ENCODE measurements at places on chromosomes 12 and 14.
A peak's percentile ranks its signal among the peaks of the same experiment; 100 is the strongest.

- H3K4me1 ChIP-seq = no peaks in the 10 kb centered on the region
- no peaks in the 10 kb centered on the region for H3K36me3 ChIP-seq
- H3K4me3 ChIP-seq = no peak overlapping the region
- no peaks in the 10 kb centered on the region for H3K27me3 ChIP-seq
- no peak overlapping the region for H3K27ac ChIP-seq
These were observed 87.2 kb downstream of the TSPAN8 start for GRCh38 chr12:71070416-71071128.

GRCh38 chr14:68719634-68720384 lies 73.1 kb downstream of the ZFP36L1 start:
- H3K27ac ChIP-seq = no peak overlapping the region
- H3K36me3 ChIP-seq = no peaks in the 10 kb centered on the region
- H3K4me3 ChIP-seq = no peak overlapping the region
- H3K4me1 ChIP-seq = peaks cover 9% of the 10 kb centered on the region
- H3K27me3 ChIP-seq = no peaks in the 10 kb centered on the region

GRCh38 chr14:68938271-68939150 lies 40.6 kb downstream of the ACTN1 start:
- H3K27ac ChIP-seq = peak overlapping the region; percentile 22
- no peaks in the 10 kb centered on the region for H3K36me3 ChIP-seq
- no peaks in the 10 kb centered on the region for H3K27me3 ChIP-seq
- DNase-seq = no peak
- no peak overlapping the region for H3K4me3 ChIP-seq

DNA sequence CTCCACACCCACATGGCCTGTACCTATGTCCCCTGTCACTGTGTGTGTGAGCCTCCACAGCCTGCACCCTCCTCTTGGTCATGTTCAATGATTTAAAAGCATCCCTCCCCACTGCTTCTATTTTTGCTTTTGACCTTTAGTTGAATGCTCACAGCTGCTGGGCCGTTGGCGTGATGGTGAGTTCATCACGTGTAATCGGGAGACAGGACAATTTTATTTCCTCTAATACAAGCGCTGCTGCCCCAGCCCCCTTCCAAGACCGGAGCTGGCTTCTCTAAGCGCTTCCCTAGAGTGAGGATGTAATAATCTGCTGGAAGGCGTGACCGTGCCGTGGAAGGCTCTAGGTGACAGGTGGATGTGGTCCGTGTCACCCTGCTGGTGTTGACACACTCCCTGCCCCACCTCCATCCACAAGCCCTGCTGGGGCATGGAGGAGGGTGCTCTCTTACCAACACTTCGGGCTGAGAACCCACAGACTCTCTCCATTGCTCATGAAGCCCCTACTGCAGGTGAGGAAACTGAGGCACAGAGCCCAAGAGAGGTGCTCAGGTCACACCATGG lies 25.4 kb downstream of the CCDC85C start:
- no peak for DNase-seq
- H3K36me3 ChIP-seq = no peaks in the 10 kb centered on the region
- H3K4me3 ChIP-seq = no peak overlapping the region
- H3K27me3 ChIP-seq = no peaks in the 10 kb centered on the region
- peaks cover 7% of the 10 kb centered on the region for H3K4me1 ChIP-seq
- H3K27ac ChIP-seq = peak overlapping the region; percentile 33

DNA sequence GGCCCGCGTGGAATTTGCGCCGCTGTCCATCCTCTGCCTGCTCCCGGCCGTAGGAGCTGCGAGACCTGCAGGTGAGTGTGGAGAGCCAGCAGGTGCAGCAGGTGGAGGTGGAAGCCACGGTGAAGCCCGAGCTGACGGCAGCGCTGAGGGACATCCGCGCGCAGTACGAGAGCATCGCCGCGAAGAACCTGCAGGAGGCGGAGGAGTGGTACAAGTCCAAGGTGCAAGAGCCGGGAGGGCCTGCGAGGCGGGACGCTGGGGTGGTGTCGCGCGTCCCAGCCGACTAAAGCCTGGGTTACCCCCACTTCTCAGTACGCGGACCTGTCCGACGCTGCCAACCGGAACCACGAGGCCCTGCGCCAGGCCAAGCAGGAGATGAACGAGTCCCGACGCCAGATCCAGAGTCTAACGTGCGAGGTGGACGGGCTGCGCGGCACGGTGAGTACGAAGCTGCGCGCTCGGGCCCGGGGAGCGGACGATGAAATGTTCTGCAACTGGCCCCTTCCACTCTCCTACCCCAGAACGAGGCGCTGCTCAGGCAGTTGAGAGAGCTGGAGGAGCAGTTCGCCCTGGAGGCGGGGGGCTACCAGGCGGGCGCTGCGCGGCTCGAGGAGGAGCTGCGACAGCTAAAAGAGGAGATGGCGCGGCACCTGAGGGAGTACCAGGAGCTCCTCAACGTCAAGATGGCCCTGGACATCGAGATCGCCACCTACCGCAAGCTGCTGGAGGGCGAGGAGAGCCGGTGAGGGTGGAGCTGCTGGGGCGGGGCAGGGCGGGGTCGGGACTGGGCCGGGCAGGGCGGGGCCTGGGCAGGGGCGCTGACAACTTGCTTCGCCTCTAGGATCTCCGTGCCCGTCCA lies 2.1 kb downstream of the PRPH start:
- peak overlapping the region; percentile 66 for H3K4me3 ChIP-seq
- no peak overlapping the region for H3K27ac ChIP-seq
- H3K27me3 ChIP-seq = peaks cover 82% of the 10 kb centered on the region
- DNase-seq = peak; percentile 14
- H3K36me3 ChIP-seq = no peaks in the 10 kb centered on the region
- peaks cover 18% of the 10 kb centered on the region for H3K4me1 ChIP-seq

GRCh38 chr12:80400571-80400991 lies 43.5 kb upstream of the PTPRQ start:
- no peak for DNase-seq
- H3K27ac ChIP-seq = no peak overlapping the region
- no peaks in the 10 kb centered on the region for H3K36me3 ChIP-seq
- H3K27me3 ChIP-seq = no peaks in the 10 kb centered on the region

DNA sequence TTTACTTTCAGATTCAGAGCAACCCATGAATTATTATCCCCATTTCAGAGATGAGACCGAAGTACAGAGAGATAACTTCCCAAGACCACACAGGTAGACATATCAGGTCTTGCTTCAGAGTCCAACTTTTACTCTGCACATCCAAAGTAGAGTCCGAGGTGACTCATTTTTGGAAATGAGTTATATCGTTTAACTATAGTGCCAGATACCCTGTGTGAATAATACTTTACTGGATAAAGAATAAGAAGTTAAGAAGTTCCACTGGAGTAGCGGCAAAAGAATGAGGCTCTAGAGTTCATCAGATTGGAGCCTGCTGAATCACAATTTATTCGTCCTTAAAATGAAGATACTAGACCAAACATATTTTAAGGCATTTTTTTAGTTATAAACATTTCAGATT lies 124.7 kb downstream of the EPS8 start:
- no peaks in the 10 kb centered on the region for H3K36me3 ChIP-seq
- H3K4me1 ChIP-seq = no peaks in the 10 kb centered on the region
- no peaks in the 10 kb centered on the region for H3K27me3 ChIP-seq
- no peak overlapping the region for H3K27ac ChIP-seq
- no peak overlapping the region for H3K4me3 ChIP-seq
- no peak for DNase-seq

- peak within 1 kb of the TSS; percentile 94 for H3K27ac ChIP-seq
- H3K4me3 ChIP-seq = peak within 1 kb of the TSS; percentile 83
- H3K4me1 ChIP-seq = peaks cover 23% of the 10 kb centered on the region
- DNase-seq = peak; percentile 44
These were observed at the start of gene ANKLE2 for GRCh38 chr12:132761032-132761920. Gene ANKLE2 (minus strand): TSS chr12:132761832. CDS start chr12:132761798, 34 bp downstream.

DNA sequence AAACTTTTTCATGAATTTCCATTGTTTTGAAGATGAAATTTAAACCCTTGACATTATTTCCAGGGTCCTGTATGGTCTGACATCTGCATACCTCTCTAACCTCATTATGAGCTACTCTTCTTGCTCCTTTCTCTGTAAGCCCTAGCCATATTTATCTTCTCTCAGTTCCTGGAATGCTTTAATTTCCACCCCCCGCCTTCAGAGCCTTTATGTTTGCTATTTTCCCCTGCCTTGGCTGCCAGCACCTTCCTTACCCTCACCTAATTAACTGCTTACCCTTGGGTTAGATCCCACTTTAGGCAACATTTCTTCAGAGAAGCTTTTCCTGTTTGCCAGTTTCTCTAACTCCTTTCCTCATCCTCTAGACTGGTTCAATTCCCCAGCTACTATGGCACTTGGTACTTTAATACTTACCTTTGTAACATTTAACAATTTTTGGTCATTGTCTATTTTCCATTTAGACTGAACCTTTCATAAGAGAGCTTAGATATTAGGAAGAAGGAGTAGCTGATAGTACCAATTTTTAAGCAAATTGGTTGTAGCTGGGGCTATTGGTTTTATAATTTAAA lies 6.0 kb downstream of the STYX start:
- H3K27me3 ChIP-seq = no peaks in the 10 kb centered on the region
- DNase-seq = no peak
- H3K36me3 ChIP-seq = peaks cover 26% of the 10 kb centered on the region

Measured in effector memory CD8-positive, alpha-beta T cell (primary cell).